ENCODE measurements at places on chromosomes 6 and 20. TPM values are rescaled to one million over a fixed set of nuclear protein-coding genes. Genes with fewer than 3 reads are reported as not detected.

The PPP1R3G gene
- total RNA-seq: 0.18 TPM

The CBFA2T2 gene
- total RNA-seq: 5.1 TPM

The SLC29A1 gene
- total RNA-seq: 20.4 TPM

GRCh38 chr6:156033598-156033997, 578.0 kb upstream of the NOX3 start:
- DNase-seq: no peak

GRCh38 chr20:50904067-50904570, 27.1 kb downstream of the ADNP start:
- no peak for DNase-seq

DNA sequence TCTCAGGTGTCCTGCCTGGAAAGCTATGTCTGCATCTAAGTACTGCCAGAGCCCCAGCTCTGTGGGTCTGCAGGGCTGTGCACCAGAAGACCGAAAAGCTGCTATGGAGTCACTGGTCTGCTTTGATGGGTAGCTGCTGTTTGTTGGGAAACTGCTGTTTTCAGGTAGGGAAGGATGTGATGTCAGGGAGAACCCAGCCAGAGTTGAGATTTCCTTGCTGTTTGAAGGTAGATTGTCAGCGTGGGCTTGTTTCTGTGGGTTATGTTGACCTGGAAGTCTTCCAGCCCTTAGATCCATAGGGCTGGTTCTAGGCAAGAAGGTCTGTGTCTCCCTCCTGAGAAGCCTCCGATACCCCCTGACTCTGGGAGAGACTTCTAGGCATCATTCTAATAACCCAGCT, 12.2 kb upstream of the SHLD1 start:
- no peak for DNase-seq
